Ovary (tissue), 10 donors: ENCODE measurements at places on chromosomes 11 and 22.
A peak's percentile ranks its signal among the peaks of the same experiment; 100 is the strongest.

- no peak for DNase-seq
Measured at GRCh38 chr22:27203276-27203660, 545.9 kb downstream of the MIAT start.

- no peak for DNase-seq
Measured at GRCh38 chr11:78354408-78355308, 63.0 kb downstream of the GAB2 start.

GRCh38 chr11:2688381-2689231 is 11.2 kb downstream of the KCNQ1OT1 start:
- peak; percentile 34 for DNase-seq

DNA sequence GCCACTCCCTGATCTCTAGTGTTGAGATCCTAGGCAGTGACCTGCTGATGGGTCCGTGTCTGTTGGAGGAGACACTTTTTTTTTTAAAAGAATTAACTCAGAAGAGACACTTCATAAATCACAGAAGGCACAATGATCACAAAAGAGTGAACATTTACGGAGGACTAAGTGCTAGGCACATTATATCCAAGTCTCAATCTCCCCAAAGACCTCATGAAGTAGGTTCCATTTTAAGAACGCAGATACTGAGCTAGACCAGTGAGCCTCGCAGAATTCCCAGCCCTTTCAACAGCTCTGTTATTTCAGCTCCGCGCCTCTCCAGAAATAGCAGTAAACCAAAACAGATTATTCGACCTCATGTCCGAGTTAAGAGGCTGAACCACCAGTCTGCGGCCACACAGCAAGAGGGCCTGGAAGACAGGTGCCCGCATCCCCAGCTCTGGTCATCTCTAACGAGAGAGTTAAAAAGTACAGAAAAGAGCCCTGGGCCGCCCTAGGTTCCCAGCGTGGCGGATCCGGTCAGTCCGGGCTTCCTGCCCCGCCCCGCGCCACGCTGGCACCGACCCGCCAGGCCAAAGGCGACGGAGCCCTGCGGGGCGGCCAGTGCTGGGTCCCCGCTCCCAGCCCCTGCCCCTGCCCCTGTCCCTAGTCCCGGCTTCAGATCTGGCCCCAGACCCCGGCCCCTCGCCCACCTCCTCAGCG is 612 bp downstream of the XBP1 start:
- peak; percentile 67 for DNase-seq

- no peak for DNase-seq
Measured at GRCh38 chr22:27798511-27799014, 3.0 kb downstream of the MN1 start.

GRCh38 chr11:127531167-127531566 is 530.6 kb upstream of the KIRREL3 start:
- no peak for DNase-seq

DNA sequence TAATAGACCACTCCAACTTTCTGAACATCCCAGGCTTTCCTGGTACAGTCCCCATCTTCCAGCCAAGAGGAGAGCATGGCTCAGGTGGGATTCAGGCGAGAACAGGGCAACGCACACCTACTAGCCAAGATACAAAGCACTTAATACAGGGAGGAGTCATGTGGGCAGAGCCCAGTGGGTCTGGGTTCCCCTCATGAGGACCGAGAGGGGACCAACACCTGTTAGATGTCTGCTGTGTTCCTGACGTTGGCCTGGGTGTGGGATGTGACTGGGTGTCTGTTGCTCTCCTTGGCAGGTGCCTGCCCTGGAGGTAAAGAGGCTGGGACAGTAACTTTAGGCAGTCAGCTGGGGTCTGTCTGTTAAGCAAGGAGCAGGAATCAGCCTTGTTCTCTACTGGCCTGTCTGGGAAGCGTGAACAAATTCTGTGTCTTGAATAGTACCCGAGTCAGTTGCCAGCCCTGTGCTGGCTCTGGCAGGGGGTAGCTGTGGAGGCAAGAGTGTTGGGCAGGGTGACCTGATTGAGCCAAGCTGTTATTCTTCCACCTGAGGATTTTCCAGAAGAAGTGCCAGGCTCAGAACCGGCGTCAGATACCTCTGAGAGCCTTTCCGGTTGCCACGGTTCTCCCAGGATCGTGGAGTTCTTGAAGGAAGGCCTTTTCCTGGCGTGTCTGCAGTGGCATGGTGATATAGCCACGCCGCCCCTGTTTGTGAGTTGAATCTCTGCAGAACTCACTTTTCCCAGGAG is 56.3 kb downstream of the BCR start:
- DNase-seq: no peak

GRCh38 chr11:91771961-91772360 is 452.7 kb upstream of the FAT3 start:
- DNase-seq: no peak

- DNase-seq: no peak
Measured at GRCh38 chr22:42318967-42319366, 48.5 kb upstream of the TCF20 start.

DNA sequence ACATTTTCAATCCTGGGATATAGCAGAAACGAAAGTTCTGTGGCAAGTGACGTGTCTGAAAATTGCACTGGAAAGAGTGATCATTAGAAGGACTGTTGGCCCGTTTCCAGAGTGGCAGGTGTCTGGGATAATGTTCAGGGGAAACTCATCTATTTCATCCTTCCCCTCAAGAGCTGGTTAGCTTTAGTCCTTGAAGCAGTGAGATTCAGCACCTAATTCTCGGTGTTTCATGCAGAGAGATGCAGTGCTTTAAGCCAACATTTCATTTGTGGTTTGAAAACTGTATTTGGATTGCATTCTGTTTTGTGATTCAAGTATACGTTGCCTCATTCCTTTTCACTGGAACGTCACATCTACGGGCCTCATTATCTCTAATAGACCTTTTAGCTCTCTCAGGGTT is 205.0 kb upstream of the RAG2 start:
- no peak for DNase-seq

GRCh38 chr11:18705651-18706281 is 7.2 kb downstream of the TMEM86A start:
- DNase-seq: peak; percentile 69

DNA sequence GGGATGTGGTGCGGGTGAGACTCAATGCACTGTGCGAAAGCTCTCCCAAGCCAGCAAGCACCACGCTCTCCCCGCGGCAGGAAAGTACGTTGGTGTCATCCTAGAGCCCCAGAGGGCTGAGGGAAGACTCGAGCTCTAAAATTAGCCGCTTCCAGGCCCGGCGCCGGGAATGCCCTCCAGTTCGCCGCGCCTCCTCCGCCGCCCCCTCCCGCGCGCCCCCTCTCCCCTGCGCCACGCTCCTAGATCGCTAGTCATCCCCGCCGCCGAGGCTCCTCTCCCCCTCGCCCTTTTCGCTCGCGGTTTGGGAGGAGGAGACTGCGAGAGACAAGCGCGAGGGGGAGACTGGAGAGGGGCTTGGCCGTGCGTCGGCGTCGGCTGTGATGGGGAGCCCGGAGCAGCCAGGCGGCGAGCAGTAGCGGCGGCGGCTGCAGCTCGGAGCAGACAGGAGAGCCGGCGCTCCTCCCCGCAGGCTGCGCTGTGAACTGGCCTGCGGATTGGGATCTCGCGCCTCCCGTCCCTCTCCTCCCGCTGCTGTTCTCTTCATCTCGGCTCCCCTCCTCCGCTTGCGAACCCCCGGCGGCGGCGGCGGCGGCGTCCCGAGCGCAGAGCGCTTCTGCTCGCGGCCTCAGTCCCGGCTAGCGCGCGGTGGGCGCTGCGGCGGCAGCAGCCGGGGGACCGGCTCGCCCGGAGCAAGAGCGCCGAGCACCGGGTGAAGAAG is at the start of gene FAT3:
Gene FAT3 (plus strand): TSS at position 412 of the 718 bp plus-strand sequence. CDS start 127,295 bp downstream, outside the sequence.
- no peak for DNase-seq

DNA sequence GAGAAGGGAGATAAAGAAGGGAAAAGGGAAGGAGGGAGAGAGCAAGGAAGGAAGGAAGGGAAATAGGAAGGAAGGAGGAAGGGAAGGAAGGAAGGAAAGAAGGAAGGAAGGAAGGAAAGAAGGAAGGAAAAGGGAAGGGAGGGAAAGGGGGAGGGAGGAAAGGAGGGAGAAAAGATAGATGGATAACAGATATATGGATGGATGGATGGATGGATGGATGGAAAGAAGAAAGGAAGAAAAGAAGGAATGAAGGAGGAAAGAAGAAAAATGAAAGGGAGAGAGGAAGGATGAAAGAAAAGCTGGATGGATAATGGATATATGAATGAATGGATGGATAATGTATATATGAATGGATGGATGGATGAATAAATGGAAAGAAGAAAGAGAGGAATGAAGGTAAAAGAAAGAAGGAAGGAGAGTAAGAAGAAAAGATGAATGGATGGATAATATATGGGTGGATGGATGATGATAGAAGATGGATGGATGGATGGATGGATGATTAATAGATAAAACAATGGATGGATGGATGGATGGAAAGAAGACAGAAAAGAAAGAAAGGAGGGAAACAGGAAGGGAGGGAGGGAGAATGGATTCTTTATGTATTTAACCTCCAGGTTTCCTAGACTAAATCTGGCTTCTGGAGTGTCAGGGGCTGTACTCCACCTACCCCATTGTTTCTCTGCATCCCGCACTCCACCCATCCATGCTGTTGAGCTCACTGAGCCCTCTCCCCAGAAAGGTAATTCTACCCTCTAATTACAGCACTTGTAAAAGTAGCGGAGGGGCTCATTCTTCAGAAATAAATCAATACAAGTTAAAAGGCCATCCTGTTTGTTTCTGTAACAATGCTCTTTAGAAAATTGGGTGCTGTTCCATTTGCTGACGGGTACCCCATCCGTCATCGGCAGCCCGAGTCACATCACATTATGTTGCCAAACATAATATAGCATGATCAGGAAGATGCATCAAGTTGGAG is 506.1 kb downstream of the MIAT start:
- DNase-seq: no peak

DNA sequence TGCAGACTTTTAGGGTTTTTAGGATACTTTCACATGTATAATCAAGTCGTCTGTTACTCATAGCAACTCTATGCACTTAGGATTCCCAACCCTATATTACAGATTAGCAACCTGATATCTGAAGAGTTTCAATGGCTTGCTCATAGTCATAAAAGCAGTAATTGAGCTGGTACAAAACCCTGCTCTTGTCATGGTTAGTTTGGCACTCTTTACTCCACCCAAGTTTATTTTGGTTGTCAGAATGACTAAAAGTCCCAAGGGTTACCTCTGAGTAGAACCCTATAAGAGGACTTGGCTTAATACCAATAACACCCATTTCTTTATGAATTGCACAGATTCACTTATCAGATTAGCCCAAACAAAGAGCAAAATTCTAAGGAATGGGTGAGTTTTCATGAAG is 550.6 kb downstream of the SOX6 start:
- DNase-seq: no peak

DNA sequence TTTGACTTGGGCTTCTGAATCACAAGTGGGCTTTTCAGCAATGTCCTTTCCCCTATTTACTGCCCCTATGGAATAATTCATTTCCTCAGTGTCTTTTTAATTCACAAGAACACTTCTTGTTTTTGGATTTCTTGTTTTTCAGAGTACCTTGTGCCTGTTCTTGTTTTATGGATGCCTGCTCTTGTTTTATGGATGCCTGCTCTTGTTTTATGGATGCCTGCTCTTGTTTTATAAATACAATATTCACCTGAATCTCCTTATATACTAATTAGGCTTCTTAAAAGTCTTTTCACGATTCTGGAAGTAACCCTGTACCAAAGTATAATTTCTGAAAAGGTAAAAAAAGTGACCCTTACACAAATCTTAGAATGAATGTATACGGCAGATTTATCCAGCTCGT is 32.8 kb downstream of the CACNA1I start:
- DNase-seq: no peak

GRCh38 chr11:117946156-117946841 is 17.1 kb upstream of the TMPRSS13 start:
- no peak for DNase-seq

GRCh38 chr11:15955595-15955994 is 400.8 kb downstream of the SOX6 start:
- no peak for DNase-seq

- no peak for DNase-seq
Measured at GRCh38 chr11:71268706-71269321, 16.4 kb upstream of the SHANK2 start.

GRCh38 chr11:119338318-119338890 is 2.3 kb downstream of the C1QTNF5 start:
- peak; percentile 71 for DNase-seq

DNA sequence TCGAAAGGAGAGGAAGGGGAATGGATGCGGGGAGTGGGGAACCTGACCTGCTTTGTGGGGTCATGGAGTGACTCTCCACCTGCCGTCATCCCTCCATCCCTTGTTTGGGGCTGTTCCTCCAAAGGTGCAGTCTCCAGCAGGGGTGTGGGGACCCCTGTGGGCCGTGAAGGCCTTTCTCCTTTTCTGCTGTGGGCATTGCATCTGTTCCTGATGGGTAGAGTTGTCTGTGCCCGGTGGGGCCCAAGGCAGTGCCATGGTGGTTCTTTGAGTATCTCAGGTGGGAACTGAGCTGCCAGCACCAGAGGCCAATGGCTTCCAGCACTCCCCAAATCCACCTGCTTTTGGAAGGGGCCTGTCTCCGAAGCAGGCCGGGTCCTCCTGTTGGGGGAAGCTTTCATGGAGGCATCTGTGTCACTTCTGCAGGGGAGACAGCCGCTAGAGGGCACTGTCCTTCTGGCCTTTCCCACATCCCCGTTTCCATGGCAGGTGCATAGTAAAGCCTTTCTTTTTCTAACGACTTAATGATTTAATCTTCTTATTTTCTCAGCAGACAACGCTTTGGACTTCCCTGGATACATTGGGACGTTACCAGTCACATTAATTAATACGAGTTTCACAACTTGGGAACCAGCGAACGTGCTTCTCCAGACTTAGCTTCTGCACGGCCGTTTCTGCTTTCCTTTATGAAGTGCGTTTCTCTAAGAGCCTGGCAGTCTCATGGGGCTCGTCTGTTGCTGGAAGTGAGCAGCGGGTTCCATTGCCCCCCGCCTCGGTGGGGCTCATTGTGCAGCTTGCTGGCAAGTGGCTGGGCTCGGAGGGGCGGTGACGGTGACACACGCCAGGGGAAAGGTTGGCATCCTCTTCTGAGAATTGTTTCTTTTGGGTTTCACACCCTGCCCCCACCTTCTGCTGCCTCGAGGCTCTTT is 57.1 kb downstream of the PARVB start:
- DNase-seq: peak; percentile 77

DNA sequence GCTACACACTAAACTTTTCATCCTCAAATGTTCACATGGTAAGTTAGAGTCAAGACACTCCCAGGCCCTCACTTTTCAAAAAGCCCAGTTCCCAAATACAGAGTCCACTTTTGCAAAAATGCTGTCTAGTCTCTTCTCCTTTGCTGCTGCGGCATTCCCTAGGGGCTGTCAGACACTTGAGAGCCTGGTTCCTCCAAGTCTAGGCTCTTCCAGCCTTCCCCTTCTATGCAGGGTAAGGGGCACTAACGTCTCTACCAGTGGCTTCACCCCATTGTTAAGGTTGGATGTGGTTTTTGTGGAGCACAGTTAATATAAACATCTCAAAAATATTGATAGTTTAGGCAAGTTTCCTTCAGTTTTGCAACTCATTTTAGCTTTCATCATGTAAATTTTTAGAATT is 181.5 kb downstream of the KIF18A start:
- no peak for DNase-seq

GRCh38 chr22:44543362-44543761 is 45.3 kb upstream of the RTL6 start:
- DNase-seq: no peak

GRCh38 chr11:71999798-72000197 is 1.1 kb downstream of the IL18BP start:
- no peak for DNase-seq

GRCh38 chr11:18599739-18600230 is at the start of gene MISFA:
Gene MISFA (plus strand): TSS chr11:18599789. CDS start chr11:18599929, 140 bp downstream.
- no peak for DNase-seq
